ENCODE measurements at places on chromosomes 13 and 19. TPM values are rescaled to one million over a fixed set of nuclear protein-coding genes. Genes with fewer than 3 reads are reported as not detected.

Gene SLC5A5
- total RNA-seq: 0.37 TPM

DNA sequence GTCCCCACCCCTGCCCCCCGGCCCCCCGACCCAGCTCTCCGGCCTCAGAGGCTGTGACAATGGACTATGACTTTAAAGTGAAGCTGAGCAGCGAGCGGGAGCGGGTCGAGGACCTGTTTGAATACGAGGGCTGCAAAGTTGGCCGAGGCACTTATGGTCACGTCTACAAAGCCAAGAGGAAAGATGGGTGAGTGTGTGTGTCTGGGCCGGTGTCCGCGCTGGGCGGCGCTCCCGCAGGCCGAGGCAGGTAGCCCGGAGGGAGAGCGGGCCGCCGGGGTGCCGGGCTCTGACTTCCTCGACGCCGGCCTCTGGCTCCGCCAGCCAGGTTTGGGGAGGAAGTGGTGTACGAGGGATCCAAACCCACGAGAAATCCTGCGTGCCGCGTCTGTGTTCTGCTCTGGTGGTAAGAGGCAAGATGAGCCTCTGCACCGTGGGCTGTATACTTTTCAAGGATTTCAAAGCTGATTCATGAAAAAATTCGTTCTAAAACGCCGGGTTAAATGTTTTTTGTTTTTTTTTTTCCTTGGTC lies 718 bp downstream of the CDK8 start:
- H3K4me1 ChIP-seq: peaks cover 29% of the 10 kb centered on the region
- H3K4me3 ChIP-seq: peak overlapping the region; percentile 81
- H3K36me3 ChIP-seq: no peaks in the 10 kb centered on the region
- peak overlapping the region; percentile 91 for H3K27ac ChIP-seq
- peak; percentile 68 for DNase-seq

GRCh38 chr19:41325947-41326706 lies 16.2 kb downstream of the CCDC97 start:
- H3K27me3 ChIP-seq: peaks cover 12% of the 10 kb centered on the region
- peaks cover 18% of the 10 kb centered on the region for H3K4me1 ChIP-seq
- H3K4me3 ChIP-seq: peak overlapping the region; percentile 46
- no peak overlapping the region for H3K27ac ChIP-seq

GRCh38 chr13:61918841-61919240 lies 503.2 kb upstream of the PCDH20 start:
- H3K27me3 ChIP-seq: no peaks in the 10 kb centered on the region
- H3K27ac ChIP-seq: no peak overlapping the region
- no peak for DNase-seq
- H3K36me3 ChIP-seq: no peaks in the 10 kb centered on the region

- H3K36me3 ChIP-seq: peaks cover 59% of the 10 kb centered on the region
- DNase-seq: no peak
- no peak overlapping the region for H3K27ac ChIP-seq
- H3K4me1 ChIP-seq: no peaks in the 10 kb centered on the region
- H3K4me3 ChIP-seq: no peak overlapping the region
Measured at GRCh38 chr13:20035130-20035529, 76.6 kb downstream of the ZMYM2 start.

DNA sequence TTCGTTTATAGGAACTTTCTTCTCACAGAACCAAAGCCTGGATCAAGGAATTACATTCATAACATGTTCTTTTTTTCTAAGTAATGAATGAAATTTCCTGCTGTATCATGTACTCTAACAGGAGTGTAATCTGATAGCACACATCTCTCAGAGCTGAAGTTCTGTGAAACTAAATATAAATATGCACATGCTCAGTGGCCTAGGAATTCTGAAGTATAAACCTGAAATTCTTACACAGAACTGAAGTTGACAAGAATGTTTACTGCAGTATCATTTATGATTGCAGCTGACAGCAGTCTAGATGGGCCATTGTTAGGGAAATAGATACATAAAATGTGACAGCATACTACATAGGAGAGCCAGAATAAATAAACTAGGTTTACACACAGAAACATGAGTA lies 54.5 kb downstream of the USP12 start:
- no peak overlapping the region for H3K4me3 ChIP-seq

DNA sequence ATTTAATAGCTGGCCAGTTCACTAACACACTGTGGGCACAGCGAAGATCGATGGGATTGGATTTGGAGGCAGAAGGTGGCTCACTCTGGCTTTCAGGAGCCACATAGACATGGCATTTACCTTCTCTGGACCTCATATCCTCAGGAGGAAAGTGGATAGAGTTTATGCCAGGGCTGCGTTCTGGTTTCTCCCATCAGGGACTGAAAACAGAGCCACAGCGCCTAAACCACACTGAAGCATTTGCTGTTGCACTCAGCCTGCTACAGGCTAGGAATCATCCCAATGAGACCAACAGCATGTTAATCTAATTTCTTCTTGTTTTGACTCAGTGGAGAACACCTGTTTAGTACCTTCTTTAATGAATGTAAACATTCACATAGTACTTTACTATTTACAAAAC lies 1.6 kb downstream of the CYSLTR2 start:
- peaks cover 13% of the 10 kb centered on the region for H3K4me1 ChIP-seq
- H3K27ac ChIP-seq: no peak overlapping the region
- H3K27me3 ChIP-seq: no peaks in the 10 kb centered on the region
- no peak for DNase-seq
- H3K4me3 ChIP-seq: no peak overlapping the region
- H3K36me3 ChIP-seq: no peaks in the 10 kb centered on the region

- no peaks in the 10 kb centered on the region for H3K27me3 ChIP-seq
- no peak overlapping the region for H3K27ac ChIP-seq
- peak overlapping the region; percentile 85 for H3K4me3 ChIP-seq
- peak; percentile 3 for DNase-seq
- no peaks in the 10 kb centered on the region for H3K4me1 ChIP-seq
Measured at GRCh38 chr19:8831373-8831772, 731 bp downstream of the ZNF558 start.

Measured in neural progenitor cell (in vitro differentiated cells).